GM23338 (cell line): ENCODE measurements at places on chromosomes 7 and 10.
A peak's percentile ranks its signal among the peaks of the same experiment; 100 is the strongest.

DNA sequence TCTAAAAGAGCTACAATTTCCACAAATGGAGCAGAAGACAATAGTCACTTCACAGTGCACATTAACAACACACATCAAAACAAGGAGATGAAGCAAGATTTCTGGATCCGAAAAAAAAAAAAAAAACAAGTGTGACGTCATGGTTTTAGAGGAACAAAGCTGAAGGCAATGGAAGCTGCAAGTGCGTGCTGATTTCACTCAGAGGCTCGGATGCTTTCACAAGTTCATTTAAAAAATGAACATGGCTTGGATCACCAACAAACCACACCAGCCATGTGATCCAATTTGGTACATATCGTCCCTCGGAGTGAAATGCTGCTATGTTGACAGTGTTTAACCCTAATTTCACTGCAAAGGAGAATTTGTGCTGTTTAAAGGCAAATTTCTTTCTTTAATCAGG, 337.0 kb upstream of the PRKCQ start:
- no peak for DNase-seq

GRCh38 chr10:119461923-119462322, 80.6 kb downstream of the RGS10 start:
- no peak for DNase-seq

DNA sequence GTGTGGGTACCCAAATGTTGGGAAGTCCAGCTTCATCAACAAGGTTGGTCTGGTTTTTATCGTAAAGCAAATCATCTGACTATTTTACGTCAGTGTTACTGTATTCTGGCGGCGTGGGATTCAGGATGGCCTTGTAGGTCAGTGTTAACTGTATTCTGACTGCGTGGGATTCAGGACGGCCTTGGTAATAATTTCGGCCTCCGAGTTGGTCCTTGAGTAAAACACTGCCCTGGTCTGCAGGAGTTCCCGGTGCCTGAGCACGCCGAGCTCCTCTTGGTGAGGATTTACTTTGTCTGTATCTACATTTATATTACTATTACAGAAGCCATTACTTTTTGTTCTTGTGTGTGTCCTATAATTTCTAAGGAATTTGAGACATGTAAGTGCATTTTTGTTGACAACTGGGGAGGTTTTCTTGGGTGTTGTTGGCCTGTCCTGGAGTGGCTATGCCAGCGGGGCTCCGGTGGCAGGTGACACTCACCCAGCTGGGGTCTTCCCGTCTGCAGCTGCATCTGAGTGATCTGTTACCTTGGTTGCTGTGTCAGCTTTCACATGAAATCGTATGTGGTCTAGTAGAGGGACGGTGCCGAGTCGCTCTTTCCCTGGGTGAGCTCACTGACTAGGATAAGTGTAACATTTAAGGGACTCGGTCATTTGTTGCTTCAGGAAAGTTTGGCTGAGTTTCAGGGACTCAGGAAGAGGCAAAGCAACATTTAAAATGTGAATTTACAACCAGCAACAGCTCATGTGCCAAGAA, 9.2 kb downstream of the GTPBP4 start:
- DNase-seq: no peak

GRCh38 chr7:21960922-21961321, 15.2 kb upstream of the CDCA7L start:
- DNase-seq: no peak

DNA sequence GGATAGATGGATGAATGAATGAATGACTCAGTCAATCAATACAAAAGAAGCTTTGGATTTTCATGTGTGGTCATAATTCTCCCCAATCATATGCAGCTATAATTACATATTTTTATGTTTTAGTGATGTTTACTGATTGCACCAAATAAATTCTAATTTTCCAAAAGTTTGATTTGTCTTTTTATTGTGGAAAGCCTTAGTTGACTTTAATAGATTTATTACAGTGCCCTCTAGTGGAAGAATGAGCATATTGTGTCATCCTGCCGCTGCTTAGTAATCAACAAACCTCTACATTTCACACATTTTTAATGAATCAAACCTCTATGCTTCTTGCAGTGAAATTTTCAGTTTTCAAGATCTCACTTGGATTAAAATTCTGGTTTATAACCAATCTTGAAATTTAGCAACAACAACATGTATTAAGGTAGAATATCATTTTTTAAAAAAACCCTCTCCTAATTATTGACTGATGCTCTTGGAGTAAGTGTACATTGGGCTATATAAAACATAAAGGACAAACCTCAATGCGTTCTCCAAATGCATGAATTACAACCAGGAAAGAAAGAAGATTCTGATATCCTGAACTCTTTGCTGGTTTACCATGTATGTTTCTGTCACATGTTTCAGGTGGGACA, 55.6 kb upstream of the PNLIP start:
- DNase-seq: peak; percentile 76
